A549 treated with ZK216348 at 1 μM for 4 hours (cell line): ENCODE measurements at places on chromosomes 3 and 15. TPM values are rescaled to one million over a fixed set of nuclear protein-coding genes. Genes with fewer than 3 reads are reported as not detected.

The PLOD2 gene
- 75.4 to 142 TPM (median 121 TPM) in 5 replicates for total RNA-seq

The CAMK2N2 gene
- 0.60 to 2.0 TPM (median 1.3 TPM) in 5 replicates for total RNA-seq

The ARHGAP11A gene
- 51.8 to 104 TPM (median 89.0 TPM) in 5 replicates for total RNA-seq

The ROPN1 gene
- not detected in 5 replicates for total RNA-seq

The AQP9 gene
- total RNA-seq = not detected in 5 replicates

The ACP3 gene
- not detected in 5 replicates for total RNA-seq

The AP3B2 gene
- total RNA-seq = 0.41 to 1.7 TPM (median 0.88 TPM) in 5 replicates

The ITIH4 gene
- 0.32 to 1.6 TPM (median 0.51 TPM) in 5 replicates for total RNA-seq

The MYO9A gene
- total RNA-seq = 7.5 to 12.9 TPM (median 10.9 TPM) in 5 replicates
